Stimulated activated CD8-positive, alpha-beta memory T cell treated with anti-CD3 and anti-CD28 coated beads, Interleukin-15, amount 100 ng/mL, for 4 hours (primary cell): ENCODE measurements at places on chromosomes 3 and 15.

DNA sequence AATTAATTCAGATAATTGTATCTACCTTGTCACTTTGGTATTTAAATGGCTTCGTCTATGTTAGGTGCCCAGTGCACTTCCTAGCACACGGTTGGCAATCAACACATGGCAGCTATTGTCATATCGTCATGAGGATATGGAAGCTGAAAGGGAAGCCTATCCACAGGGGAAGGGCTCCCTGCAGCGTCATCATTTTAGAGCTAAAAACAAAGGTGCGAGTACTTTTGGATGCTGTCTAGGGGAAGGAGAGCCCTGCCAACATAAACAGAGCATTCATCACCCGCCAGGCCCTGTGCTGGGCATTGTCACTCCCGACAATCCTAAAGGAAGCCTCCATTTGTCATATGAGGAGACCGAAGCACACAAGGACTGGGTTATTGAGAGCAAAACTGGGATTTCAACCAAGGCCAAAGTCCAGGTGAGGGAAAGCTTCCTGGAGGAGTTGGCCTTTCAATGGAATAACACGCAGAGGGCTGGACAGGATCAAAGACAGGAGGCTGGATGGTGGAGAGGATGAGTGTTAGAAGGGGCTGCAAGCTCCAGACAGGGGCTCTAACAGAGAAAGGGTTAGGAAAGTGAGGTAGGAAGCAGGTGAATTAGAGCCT is 8.0 kb upstream of the PARL start:
- DNase-seq, result no peak

- DNase-seq, result no peak
These were observed 61.4 kb upstream of the IMPG2 start for GRCh38 chr3:101381809-101382208.

- no peak for DNase-seq
These were observed 101.2 kb upstream of the PTX3 start for GRCh38 chr3:157335233-157336076.

- no peak for DNase-seq
These were observed 120.1 kb upstream of the SMAD3 start for GRCh38 chr15:66945286-66945685.

DNA sequence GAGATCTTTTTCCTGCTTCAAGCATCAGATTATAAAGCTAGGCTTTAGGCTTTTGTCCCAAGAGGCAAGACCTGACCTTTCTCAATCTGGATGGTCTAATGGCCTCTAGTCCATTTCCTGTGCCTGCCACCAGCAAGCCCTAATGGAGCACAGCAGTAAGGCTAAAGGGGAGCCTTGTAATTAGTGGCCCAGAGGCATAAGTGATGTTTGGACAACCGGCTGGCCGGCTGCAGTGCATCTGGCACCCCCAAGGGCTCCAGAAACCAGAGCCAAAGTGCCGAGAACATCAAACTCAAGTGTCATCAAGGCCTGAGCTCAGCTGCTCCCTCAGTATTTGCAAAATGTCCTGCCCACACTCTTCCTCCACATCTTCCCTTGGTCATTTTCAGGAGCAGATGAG is 31.9 kb upstream of the RTP4 start:
- no peak for DNase-seq

- DNase-seq, result peak; percentile 23
These were observed 37.5 kb downstream of the NBEAL2 start for GRCh38 chr3:47016934-47017435.

GRCh38 chr15:67296684-67297083 is 42.1 kb downstream of the IQCH start:
- DNase-seq, result no peak

DNA sequence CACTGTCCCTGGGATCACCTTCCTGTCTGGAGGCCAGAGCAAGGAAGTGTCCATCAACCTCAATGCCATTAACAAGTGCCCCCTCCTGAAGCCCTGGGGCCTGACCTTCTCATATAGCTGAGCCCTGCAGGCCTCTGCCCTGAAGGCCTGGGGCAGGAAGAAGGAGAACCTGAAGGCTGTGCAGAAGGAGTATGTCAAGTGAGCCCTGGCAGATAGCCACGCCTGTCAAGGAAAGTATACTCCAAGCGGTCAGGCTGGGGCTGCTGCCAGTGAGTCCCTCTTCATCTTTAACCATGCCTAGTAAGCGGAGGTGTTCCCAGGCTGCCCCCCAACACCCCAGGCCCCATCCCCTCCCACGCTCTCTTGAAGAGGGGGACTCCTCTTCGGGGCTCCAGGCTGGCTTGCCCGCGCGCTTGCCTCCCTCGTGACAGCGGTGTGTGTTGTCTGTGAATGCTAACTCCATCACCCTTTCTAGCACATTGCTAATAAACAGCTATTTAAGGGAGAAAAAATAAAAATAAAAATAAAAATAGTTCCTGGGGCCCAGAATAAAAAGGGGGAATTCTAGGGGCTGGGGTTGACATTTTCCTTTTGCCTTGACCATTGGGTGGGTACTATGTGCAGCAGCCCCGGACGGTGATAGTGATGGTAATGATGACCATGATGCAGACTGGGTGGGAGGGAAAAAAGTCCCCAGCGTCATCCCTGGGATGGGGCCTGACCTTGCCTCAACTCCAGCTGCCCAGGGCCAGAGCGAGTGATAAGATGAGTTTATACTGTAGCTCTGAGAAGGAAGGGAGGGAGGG is 3.3 kb upstream of the ALAS1 start:
- DNase-seq, result no peak

DNA sequence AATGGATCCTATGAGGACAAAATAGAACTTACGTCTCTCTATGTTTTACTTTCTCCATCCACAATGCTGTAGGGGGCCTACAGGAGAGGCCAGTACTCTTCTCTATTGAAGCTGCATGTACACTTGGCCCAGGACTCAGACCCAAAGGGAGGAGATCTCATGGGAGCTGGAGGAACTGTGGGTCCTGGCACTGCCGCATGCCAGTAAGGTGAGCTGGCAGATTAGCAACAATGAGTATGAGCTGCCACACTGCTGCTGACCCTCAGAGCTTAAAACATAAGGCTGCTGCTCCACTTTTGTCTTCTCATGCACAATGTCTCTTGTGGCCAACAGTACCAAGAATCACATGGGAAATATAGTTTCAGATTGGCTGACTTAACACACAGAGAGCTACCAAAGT is 57.8 kb upstream of the TBC1D5 start:
- no peak for DNase-seq

DNA sequence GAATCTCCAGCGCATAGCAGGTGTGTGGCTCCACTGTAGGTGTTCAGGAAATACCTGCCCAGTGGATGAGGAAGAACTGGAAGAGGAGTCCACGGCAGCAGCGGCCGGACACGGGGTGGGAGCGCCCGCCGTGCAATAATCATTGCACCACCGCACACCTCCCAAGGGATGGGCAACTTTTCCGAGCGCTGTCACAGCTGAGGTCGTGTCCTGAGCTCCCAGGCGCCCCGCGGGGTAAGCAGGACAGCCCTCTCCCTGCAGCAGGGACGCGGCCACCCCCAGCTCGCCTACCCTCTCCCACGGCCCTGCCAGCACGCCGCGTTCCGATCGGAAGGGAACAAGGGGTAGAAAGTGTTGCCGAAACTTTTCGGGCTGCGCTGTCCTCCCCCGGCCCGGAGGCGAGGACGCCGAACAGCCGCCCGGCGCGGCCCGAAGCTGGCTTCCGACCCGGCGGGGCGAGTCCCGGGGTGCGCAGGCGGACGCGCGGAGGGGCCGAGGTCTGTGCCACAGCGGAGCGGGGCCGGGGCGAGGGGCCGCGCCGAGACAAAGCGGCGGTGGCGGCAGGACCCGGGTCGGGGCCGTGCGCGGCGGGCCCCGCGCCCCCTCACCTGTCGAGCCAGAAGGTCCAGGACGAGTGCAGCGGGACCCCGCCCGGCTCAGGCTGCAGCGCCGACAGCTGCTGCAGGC is 475 bp downstream of the EIF4E3 start:
- no peak for DNase-seq

GRCh38 chr3:9386501-9387321 is 10.7 kb upstream of the SETD5 start:
- no peak for DNase-seq

DNA sequence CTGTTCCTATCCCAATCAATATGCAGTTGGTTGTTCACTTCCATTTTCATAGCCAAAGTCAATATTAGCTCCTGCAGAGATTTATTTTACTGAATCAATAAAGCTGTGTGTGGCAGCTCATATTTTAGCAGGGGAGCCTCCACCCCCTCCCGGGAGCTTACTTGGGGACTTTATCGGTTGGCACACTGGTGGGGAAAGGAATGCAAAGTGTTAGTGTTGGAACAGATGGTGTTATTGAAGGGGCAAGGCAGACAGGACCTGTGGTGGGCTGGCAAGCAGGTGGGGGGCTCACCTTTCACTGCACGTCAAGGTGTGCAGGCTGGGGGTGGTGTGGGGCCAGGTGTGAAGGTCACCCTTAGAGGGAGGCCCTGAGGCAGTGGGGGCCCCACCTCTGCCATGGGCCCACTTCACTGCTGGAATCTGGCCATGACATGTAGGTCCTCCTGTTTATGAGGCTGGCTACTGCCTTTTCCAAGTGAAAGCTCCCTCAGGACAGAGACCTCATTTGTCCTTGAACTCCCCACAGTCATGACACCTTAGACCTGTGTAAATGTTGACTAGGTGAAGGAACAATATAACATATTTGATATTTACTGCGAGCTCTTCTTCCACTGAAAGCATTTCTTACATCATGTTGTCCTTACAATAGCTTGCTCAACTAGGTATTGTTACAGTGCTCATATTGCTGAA is 44.0 kb upstream of the SEC22A start:
- no peak for DNase-seq

- no peak for DNase-seq
These were observed 40.1 kb upstream of the EPHB1 start for GRCh38 chr3:134754768-134755559.

GRCh38 chr15:88788036-88788435 is 15.2 kb upstream of the ACAN start:
- DNase-seq, result no peak

DNA sequence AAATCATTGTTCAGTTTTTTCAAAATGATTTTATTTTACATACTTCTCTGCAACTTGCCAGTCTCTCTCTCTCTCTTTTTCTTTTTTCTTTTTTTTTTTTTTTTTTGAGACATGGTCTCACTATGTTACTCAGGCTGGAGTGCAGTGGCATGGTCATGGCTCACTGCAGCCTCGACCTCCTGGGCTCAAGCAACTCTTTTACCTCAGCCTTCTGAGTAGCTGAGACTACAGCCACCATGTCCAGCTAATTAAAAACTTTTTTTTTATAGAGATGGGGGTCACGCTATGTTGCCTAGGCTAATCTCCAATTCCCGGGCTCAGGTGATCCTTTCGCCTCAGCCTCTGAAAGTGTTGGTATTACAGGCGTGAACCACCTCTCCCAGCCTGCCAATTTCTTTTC is 12.1 kb upstream of the ARID3B start:
- DNase-seq, result no peak

DNA sequence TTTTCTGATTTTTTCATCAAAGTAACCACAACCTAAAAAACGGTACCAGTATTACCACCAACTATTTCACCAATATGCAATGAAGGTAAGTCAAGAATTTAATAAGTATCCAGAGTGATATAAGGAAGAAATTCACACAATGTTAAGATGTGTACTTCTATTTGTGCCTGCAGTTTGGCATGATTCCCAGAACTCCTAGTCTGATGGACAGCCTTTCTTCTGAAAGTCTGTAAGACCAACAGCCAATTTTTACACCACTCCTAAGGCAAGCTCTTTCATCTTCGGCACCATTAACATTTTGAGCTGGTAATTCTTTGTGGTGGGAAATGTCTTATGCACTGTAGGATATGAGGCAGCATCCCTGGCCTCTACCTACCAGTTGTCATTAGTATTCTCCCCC is 108.3 kb downstream of the VPS13C start:
- DNase-seq, result no peak

GRCh38 chr3:8625991-8626390 is 18.6 kb downstream of the SSUH2 start:
- DNase-seq, result no peak
